CD4-positive, alpha-beta T cell (primary cell): ENCODE measurements at places on chromosomes 2 and 18.

- H3K27ac ChIP-seq: no peak overlapping the region
- H3K4me3 ChIP-seq: no peak overlapping the region
- no peaks in the 10 kb centered on the region for H3K36me3 ChIP-seq
- no peaks in the 10 kb centered on the region for H3K27me3 ChIP-seq
- no peak for DNase-seq
- H3K4me1 ChIP-seq: no peaks in the 10 kb centered on the region
Observed at GRCh38 chr18:8847066-8847755, 141.9 kb downstream of the MTCL1 start.

DNA sequence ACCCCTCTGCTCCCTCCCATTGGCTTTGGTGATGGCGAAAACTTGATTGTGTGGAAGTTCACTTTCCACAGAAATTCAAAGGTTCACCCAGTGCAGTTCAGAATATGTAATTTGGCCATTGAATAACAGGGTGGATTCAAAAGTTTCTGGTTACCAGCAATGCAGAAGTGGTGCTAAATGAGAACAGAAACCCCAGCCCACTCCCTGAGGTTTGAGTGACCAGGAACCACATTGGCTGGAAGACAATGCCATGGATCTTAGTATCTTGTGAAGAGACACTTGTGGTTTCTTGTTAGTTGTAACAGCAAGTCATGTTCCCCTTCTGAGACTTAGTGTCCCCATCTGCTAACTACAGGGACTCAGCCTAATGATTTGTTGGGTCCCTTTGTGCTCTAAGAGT is 49.8 kb downstream of the QPCT start:
- peaks cover 20% of the 10 kb centered on the region for H3K4me1 ChIP-seq
- no peak overlapping the region for H3K4me3 ChIP-seq
- no peaks in the 10 kb centered on the region for H3K36me3 ChIP-seq
- H3K27me3 ChIP-seq: no peaks in the 10 kb centered on the region
- H3K27ac ChIP-seq: no peak overlapping the region

- peaks cover 48% of the 10 kb centered on the region for H3K4me1 ChIP-seq
- no peak for DNase-seq
- H3K4me3 ChIP-seq: no peak overlapping the region
- no peak overlapping the region for H3K27ac ChIP-seq
- H3K27me3 ChIP-seq: no peaks in the 10 kb centered on the region
Observed at GRCh38 chr2:237982039-237982725, 15.4 kb downstream of the UBE2F start.

- H3K4me1 ChIP-seq: no peaks in the 10 kb centered on the region
- H3K27ac ChIP-seq: no peak overlapping the region
- DNase-seq: no peak
- no peaks in the 10 kb centered on the region for H3K27me3 ChIP-seq
- no peak overlapping the region for H3K4me3 ChIP-seq
Observed at GRCh38 chr2:121689356-121689755, 40.1 kb upstream of the CLASP1 start.

GRCh38 chr18:74679006-74679678 is 81.5 kb downstream of the ZNF407 start:
- H3K4me3 ChIP-seq: no peak overlapping the region
- no peak for DNase-seq
- peaks cover 7% of the 10 kb centered on the region for H3K36me3 ChIP-seq
- H3K27me3 ChIP-seq: no peaks in the 10 kb centered on the region
- H3K4me1 ChIP-seq: no peaks in the 10 kb centered on the region
- H3K27ac ChIP-seq: no peak overlapping the region

GRCh38 chr2:227539465-227539956 is 59.2 kb upstream of the SCYGR2 start:
- DNase-seq: no peak
- H3K36me3 ChIP-seq: peaks cover 51% of the 10 kb centered on the region
- H3K4me1 ChIP-seq: no peaks in the 10 kb centered on the region
- H3K27me3 ChIP-seq: no peaks in the 10 kb centered on the region
- H3K4me3 ChIP-seq: no peak overlapping the region

DNA sequence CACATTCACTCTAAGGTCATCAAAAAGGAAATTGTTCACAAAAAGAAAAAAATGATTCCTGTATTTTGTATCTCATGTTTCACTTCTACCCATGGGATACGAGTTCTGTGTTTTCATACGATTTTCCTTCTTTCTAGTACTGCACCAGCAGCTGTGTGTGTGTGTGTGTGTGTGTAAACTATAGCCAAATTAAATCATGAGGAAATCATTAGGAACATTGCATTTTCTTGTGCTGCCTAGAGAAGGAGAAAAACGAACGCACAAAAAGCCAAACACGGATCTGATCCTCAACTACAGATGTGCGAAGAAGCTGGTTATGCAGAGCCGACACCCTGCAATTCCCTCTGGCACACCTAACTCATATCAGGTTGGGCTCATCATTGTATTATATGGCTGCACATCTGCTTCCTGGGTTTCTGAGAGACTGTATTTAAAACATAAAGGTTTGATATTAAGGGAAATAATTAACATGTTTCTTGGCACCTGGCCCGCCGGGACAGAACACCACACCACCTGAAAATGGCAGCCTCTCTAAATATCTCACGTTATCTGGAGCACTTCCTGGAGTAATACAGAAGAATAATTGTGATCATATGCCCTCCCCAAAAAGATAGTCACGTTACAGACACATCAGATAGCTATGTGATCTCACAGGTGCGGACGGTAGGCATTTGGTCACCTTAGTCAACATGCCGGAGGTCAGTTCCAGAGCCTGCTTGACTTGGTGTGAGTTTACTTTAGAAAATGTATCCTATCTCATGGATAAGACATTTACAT is 586.3 kb upstream of the SALL3 start:
- no peak overlapping the region for H3K27ac ChIP-seq
- H3K36me3 ChIP-seq: no peaks in the 10 kb centered on the region
- no peak for DNase-seq
- no peaks in the 10 kb centered on the region for H3K4me1 ChIP-seq
- H3K4me3 ChIP-seq: no peak overlapping the region

DNA sequence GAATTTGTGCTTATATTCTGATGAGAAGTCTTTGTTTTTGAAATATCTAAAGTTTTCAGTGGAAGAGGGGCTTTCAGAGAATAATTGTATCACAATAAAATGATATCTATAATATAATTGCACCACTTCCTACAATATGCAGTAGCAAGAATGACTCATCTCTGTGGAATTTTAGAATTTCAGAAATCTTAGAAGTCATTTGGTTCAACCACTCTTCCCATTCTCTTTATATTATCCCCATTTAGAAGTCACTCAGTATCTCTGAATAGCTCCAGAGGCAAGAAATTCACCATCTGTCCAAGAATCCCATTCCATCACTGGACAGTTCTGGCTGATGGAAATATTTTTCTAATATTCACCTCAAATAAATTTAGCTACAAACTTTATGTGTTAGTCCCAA is 59.3 kb upstream of the CCDC68 start:
- H3K4me3 ChIP-seq: no peak overlapping the region
- H3K27ac ChIP-seq: no peak overlapping the region
- H3K27me3 ChIP-seq: no peaks in the 10 kb centered on the region
- no peak for DNase-seq
- no peaks in the 10 kb centered on the region for H3K36me3 ChIP-seq

DNA sequence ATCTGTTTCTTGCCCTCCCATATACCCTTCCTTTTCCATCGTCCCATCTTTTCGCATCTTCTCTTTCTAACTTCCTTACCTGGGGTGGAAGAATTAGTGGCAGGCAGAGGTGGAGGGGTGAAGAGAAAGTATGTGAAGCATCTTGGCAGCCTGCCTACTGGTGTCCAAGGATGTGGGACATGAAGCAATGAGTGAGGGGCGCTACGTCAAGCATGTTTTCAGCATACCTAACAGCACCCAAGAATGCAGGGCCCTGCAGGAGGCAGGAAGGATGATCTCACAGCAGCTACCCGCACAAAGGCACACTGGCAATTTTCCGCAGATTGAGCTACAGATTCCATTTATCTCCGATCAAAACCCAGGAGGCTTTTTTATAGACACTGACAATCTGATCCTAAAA is 42.2 kb downstream of the METTL4 start:
- no peak overlapping the region for H3K27ac ChIP-seq
- H3K27me3 ChIP-seq: no peaks in the 10 kb centered on the region
- no peaks in the 10 kb centered on the region for H3K4me1 ChIP-seq
- DNase-seq: no peak
